Breast epithelium (tissue), 4 donors: ENCODE measurements at places on chromosomes 3 and 15.

DNA sequence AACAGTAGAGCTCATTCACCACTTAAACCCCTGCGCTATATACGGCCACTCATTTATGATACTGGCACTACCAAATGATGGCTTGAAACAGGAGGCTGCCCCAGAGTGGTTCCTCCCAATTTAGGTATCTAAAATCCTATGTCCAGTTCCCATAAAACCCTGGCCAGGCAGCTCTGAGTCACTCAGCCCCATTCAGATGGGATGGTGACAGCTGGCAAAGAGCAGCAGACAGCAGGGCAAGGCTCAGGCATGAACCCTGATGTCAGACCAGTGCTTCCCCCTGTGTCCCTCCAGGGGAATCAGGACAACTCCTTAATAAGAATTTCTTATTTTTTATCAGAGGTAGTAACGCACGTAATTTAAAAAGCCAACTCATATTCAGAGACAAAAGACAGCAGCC lies 77.2 kb upstream of the RNU6-1 start:
- no peak for DNase-seq

- DNase-seq = no peak
Observed at GRCh38 chr3:31758322-31758965, 222.6 kb downstream of the OSBPL10 start.

DNA sequence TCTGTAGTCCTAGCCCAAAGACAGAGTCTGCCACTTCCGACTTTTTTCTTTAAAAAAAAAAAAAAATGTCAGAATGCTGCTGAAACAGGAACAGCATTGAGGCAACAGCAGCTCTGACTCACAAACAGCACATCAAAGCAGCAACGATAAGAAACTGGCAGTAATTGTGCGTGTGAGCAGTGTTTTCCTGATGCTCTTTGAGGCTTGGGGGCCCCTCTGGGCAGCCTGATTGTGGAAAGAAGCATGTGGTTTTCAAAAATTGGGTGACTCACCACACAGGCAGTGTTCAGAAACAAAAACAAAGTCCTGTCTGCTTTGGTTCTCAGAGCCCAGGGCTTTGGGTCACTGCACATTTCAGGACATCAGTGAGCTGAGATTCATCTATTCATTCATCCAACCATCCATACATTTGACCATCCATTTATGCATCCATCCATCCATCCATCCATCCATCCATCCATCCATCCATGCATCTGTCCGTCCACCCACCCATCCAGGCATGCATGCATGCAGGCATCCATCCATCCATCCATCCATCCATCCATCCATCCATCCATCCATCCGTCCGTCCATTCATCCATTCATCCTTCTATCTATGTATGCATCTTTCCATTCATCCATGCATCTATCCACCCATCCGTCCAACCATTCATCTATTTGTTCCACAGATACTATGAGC lies 308.4 kb downstream of the RPLP1 start:
- no peak for DNase-seq

DNA sequence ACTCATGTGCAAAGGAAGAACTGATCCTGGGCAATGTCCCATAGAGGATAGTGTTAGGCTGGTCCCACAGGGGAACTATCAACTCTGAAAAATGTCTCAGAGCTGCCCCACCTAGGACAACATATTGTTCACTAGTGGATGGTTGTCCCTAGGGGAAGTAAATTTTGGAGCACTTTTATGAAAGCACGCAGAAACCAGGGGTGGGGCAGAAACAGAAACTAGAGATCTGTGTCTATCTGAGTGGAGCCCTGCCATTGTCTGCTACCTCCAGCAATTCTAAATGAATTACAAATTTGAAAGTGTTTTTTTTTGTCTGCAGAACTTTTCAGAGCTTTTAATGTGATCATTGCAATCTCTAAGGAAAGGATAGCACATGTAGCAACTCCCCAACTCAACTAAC lies 357.1 kb upstream of the PROK2 start:
- DNase-seq = no peak

- DNase-seq = no peak
Observed at GRCh38 chr3:33915796-33916546, 117.5 kb downstream of the PDCD6IP start.

DNA sequence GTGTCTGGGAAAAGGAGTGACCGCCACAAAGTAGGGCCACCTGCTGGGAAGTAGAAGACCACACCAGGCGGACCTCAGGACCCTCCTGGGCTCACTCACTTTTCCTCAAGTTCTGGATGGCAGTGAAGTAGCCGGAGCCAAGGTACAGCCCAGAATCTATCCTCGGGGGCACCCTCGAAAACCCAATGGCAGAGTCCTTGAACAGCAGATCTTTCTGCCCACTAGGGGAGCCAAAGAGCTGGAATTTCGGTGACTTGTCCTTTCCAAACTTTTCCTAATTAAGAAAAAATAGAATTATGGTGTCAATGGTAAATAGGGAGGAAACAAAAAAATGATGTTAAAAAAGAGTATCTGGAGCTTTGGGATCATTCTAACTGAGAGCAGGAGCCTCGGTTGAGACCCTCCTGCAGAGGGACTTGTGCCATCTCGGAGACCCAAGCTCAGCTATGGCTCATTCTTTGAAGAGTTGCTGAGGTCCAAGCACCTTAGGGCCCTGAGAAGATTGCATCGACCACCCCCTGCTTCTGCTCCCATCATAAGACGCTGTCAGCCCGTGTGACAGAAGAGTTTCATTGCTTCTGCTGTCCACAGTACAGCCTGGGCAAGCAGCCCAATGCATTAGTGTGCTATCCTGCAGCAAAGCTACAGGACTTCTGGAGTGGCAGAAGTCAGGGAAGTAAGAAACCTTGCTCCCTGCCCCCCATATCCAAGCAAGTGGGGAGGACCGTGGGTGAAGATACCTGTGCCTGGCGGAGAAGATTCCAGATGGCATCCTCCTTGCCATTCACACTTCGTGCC lies 14.8 kb downstream of the LTF start:
- no peak for DNase-seq

DNA sequence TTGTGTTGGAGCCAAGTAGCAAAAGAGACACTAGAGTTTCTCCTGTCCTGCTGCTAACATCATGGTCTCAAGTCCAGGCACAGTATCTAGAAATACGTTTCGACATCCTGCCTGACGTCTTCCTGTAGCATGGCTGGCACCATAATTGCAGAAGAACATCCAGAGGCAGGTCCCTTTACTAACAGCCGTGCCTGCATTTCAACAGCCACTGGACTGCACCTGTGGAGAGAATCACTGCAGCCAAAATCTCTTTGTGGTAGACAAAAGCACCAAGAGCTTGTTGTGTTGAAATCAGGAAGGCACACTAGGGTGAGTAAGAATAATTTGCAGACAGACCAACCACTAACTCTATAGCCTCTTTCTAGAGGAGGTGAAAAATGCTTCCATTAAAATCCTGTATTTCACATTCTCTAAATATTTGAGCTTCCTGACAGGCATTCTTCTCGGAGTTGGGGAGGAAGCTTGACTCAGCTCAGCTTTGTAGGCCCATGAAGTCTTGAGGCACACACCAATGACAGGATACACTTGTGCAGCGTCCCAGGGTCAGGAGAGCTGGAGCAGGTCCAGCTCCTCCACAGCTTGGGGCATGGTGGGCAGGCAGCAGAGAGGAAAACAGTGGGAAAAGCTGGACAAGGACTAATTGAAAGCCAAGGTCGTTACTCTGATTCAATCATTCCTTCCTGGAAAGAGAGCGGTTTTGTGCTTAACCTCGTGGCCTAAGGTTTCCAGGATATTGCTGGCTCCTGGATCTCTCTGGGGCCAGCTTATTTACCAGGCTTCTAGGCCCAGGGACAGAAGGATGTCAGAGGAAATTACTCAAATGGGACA lies 244.9 kb downstream of the FAM43A start:
- DNase-seq = no peak

DNA sequence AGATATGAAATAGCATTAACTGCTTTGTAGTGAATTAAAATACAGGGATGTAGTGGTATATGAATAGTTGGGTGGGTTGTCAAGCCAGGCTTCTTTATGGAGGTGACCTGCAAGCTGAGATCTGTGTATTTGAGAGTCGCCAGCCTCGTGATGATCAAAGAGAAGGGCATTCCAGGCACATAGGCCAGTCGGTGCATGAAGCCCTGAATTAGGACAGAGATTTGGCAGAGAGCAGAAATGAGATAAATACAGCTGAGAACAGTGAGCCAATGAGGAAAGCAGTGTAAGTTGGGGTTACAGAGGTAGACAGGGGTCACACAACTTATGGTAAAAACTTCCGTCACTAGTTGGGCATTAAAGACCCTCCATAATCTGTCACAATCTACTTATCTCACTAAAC lies 641.9 kb downstream of the OTOL1 start:
- no peak for DNase-seq

DNA sequence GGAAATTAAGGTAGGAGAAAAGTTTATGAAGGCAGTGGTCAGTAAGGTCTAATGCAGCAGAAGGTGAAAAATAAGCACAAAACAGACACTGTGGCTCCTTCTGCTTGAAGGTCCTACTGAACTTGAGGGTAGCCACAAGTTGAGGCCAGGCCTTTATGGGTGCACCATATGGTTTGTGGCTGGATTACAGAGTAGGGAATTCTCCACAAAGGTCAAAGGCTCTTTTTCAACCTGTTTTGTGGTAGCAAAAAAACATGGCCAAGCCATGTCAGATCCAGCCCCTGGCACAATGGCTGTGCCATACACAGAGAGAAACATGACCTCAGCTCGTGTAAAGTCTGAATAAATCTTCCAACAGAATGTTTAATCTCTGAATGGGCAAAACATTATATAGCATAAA lies 214.0 kb downstream of the SATB1 start:
- DNase-seq = no peak

DNA sequence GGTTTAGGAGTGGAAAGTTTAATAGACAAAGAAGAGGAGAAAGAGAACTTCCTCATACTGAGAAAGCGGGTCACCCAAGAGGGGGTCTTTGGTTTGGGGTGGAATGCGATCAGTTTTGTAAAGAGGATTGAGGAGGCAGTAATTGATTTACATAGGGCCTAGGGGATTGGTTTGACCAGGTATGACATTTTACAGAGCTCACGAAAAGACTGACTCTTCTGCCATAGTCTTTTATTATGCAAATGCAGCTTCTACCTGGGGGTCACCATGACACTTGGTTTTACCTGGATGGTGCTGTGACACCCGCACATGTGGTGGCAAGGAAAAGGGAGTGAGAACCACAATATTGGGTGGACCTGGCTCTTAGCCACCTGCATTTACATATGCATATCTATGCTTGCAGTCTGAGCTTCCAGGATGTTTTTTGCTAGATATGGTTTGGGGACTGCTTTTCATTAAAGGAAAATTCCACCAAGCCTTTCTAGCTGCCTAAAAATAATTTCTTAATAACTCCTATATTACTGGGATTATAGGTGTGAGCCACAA lies 6.9 kb upstream of the NME9 start:
- DNase-seq = no peak
